ENCODE measurements at places on chromosomes 12 and 14. TPM values are rescaled to one million over a fixed set of nuclear protein-coding genes. Genes with fewer than 3 reads are reported as not detected.

The KRT72 gene
- total RNA-seq: not detected

The TMEM121 gene
- 7.0 TPM for total RNA-seq

The POTEM gene
- not detected for total RNA-seq

The GLT1D1 gene
- total RNA-seq: not detected

The KCNC2 gene
- not detected for total RNA-seq

The NOVA1 gene
- 4.5 TPM for total RNA-seq

The SERPINA9 gene
- not detected for total RNA-seq

All from glomerular endothelial cell (primary cell).